ENCODE measurements at places on chromosomes 12 and 14.
A peak's percentile ranks its signal among the peaks of the same experiment; 100 is the strongest.

GRCh38 chr14:74491956-74492775, 939 bp downstream of the NPC2 start:
- peak overlapping the region; percentile 90 for H3K4me3 ChIP-seq
- no peak for ATAC-seq
- no peaks in the 10 kb centered on the region for H3K36me3 ChIP-seq
- H3K4me1 ChIP-seq, result peaks cover 6% of the 10 kb centered on the region
- H3K27me3 ChIP-seq, result no peaks in the 10 kb centered on the region

- peaks cover 33% of the 10 kb centered on the region for H3K27me3 ChIP-seq
- H3K36me3 ChIP-seq, result no peaks in the 10 kb centered on the region
- no peak overlapping the region for H3K4me3 ChIP-seq
These were observed 76.2 kb upstream of the KCNA1 start for GRCh38 chr12:4833524-4833923.

- H3K27me3 ChIP-seq, result no peaks in the 10 kb centered on the region
- no peak overlapping the region for H3K4me3 ChIP-seq
- ATAC-seq, result no peak
These were observed 3.5 kb upstream of the HCFC2 start for GRCh38 chr12:104060791-104061190.

DNA sequence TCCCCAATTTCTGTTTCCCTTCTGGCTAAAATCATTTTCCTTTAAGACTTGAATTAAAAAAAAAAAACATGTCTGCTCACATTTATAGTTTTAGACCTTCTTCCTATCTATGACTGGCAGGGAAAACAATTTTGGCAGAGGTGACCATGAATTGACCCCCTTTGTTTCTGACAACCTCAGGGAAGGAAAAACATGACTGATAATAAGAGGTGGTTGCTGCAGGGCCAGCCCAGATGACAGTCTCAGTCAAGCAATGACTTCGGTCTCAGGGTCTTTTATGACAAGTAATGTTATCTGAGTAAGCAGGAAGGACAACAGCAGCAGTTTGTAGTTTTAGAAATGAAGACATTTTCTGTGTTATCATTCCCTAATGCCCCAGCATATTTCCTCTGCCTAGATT, 430.9 kb downstream of the LRIG3 start:
- no peak overlapping the region for H3K27ac ChIP-seq
- ATAC-seq, result no peak
- H3K4me3 ChIP-seq, result no peak overlapping the region

DNA sequence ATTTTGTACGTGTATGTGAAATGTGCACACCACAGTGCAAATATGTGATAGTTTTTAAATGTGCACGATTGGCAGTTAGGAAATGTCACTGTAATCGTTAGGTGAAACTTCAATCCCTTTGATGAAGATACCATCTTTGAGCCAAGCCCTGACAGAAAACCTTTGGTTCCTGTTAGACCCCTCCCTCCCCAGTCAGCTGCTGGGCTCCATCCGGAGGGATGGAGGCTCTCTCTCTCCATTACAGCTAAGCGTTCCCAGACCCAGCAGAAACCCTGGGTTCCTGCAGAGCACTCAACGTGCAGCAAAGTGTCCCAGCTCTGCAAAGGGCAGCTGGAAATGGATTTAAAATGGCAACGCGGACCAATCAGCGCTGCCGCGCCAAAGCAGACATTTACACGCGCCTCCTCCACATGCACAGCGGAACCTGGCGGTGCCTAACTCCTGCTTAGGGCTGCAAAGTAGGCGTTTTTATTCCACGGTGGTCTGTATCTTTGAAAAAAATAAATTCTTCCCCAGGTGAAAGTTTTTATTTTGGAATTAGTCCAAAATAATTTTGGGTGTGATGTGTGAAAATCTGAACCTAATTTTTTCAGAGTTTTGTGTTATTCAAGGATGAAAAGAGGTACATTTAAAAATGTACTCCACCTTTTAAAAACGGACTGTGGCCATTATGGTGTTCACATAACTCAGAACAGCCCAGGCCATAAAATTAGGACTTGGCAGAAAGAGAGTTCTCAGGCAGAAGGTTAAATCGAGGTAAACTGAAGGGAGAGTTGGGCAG, 1.4 kb upstream of the HMGA2 start:
- peaks cover 16% of the 10 kb centered on the region for H3K4me1 ChIP-seq
- ATAC-seq, result no peak
- H3K4me3 ChIP-seq, result no peak overlapping the region
- no peak overlapping the region for H3K27ac ChIP-seq
- no peaks in the 10 kb centered on the region for H3K36me3 ChIP-seq
- H3K27me3 ChIP-seq, result peaks cover 97% of the 10 kb centered on the region

- H3K27me3 ChIP-seq, result no peaks in the 10 kb centered on the region
- peaks cover 33% of the 10 kb centered on the region for H3K4me1 ChIP-seq
- ATAC-seq, result no peak
These were observed 41.5 kb downstream of the PDE3A start for GRCh38 chr12:20409607-20410377.

GRCh38 chr12:15979096-15980092, 68.3 kb downstream of the DERA start:
- no peak for ATAC-seq
- H3K27me3 ChIP-seq, result no peaks in the 10 kb centered on the region
- H3K4me1 ChIP-seq, result no peaks in the 10 kb centered on the region

GRCh38 chr12:62128175-62128975, 131.8 kb upstream of the USP15 start:
- H3K27me3 ChIP-seq, result no peaks in the 10 kb centered on the region
- no peaks in the 10 kb centered on the region for H3K36me3 ChIP-seq
- H3K4me3 ChIP-seq, result no peak overlapping the region
- no peak overlapping the region for H3K27ac ChIP-seq
- ATAC-seq, result no peak

DNA sequence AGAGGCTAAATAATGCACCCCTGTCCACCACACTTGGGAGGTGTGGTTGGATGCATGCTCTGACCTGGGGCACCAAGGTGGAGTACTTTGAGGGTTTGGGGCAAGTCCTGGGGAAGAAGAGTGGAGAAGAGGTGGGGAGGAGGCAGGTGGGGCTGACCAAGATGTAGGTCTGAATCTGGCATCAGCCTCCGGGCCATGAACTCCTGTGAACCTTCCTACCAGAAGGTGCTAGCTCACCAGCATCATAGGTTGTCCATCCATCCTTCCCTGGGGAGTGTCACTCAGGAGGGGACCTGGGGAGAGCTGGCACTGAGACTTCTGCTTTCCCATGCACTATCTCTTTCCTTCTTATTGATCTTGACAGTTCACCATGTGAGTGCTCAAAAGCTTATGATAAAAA, 13.6 kb upstream of the EMP1 start:
- peaks cover 3% of the 10 kb centered on the region for H3K27me3 ChIP-seq
- H3K36me3 ChIP-seq, result no peaks in the 10 kb centered on the region
- peaks cover 13% of the 10 kb centered on the region for H3K4me1 ChIP-seq
- H3K4me3 ChIP-seq, result no peak overlapping the region
- no peak for ATAC-seq
- H3K27ac ChIP-seq, result no peak overlapping the region

DNA sequence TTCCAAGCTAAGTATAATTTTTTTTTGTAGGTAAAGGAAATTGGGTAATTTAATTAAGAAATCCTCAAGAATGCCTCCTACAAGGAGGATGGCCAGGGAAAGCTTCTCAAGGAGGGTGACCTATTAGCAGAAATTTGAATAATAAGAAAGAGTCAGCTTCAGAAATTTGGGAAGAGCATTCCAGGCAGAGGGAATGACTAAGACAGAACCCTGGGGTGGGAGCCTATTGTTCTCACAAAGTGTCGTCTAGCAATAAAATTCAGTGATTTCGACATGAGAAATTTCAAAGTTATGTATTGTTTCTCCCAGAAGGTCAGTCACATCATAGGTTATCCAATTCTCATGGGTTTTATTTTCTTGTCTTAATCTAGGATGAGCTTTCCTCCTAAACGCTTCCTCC, 1168.4 kb downstream of the AACS start:
- no peaks in the 10 kb centered on the region for H3K27me3 ChIP-seq
- no peaks in the 10 kb centered on the region for H3K36me3 ChIP-seq
- no peak overlapping the region for H3K27ac ChIP-seq
- no peak overlapping the region for H3K4me3 ChIP-seq

DNA sequence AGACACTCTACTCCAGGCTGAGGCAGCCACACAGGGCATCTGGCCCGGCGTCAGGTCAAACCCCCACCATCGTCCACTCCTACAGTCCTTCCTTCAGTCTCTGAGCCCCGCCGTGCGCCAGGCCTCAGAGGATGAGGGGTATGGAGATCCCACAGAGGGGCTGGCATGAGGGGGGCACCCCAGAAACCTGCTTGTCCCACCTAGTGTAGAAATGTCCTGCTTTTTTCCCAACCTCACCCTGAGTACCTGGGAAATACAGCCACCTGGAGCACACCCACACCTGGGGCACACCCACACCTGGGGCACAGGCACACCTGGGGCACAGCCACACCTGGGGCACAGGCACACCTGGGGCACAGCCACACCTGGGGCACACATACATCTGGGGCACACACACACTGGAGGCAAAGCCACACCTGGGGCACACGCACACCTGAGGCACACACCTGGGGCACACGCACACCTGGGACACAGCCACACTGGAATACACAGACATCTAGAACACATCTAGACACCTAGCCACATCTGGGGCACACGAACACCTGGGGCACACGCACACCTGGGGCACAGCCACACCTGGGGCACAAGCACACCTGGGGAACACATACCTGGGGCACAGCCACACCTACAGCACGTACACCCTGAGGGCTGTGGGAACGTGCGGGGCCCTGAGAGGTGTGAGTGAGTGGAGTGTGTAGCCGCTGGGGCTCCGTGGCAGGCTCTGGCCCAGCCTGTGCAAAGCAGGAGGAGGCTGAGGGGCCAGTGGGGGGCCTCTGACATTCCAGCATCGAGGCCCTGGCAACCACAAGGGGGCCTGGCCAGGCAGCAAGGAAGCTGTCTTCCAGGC, 18.4 kb downstream of the AKT1 start:
- H3K27ac ChIP-seq, result no peak overlapping the region
- ATAC-seq, result no peak
- no peaks in the 10 kb centered on the region for H3K27me3 ChIP-seq
- H3K36me3 ChIP-seq, result no peaks in the 10 kb centered on the region
- H3K4me1 ChIP-seq, result peaks cover 18% of the 10 kb centered on the region
- H3K4me3 ChIP-seq, result no peak overlapping the region
